ENCODE measurements at places on chromosomes 3 and 15.

GRCh38 chr15:83610901-83611685 is 42.8 kb upstream of the ADAMTSL3 start:
- no peaks in the 10 kb centered on the region for H3K4me1 ChIP-seq
- no peaks in the 10 kb centered on the region for H3K27me3 ChIP-seq
- no peak overlapping the region for H3K4me3 ChIP-seq
- H3K27ac ChIP-seq = no peak overlapping the region

DNA sequence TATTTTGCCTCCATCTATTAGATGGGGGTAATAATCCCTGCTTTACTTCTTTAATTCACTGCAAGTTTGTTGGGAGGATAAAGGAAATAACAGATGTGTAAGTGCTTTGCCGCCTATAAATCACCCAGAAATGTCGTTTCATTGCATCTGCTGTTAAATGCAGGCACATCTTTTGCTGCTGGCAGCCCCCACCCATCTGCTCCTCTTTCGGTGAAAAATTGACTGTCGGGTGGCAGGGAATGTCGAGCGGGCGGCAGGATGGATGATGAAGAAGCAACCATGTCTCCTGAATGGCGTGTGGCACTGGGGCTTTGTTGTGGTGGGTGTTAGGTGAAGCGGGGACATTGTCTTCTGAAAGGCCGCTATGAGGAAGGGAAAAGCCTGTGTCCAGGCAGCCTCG is 543 bp upstream of the REC114 start:
- no peaks in the 10 kb centered on the region for H3K36me3 ChIP-seq
- H3K27ac ChIP-seq = no peak overlapping the region
- H3K4me3 ChIP-seq = no peak overlapping the region
- H3K4me1 ChIP-seq = no peaks in the 10 kb centered on the region
- no peak for DNase-seq

GRCh38 chr15:75718328-75718727 is 5.7 kb upstream of the CSPG4 start:
- no peak overlapping the region for H3K27ac ChIP-seq
- no peak overlapping the region for H3K4me3 ChIP-seq
- no peaks in the 10 kb centered on the region for H3K27me3 ChIP-seq
- H3K4me1 ChIP-seq = peaks cover 22% of the 10 kb centered on the region
- DNase-seq = no peak

- H3K4me3 ChIP-seq = peak overlapping the region; percentile 98
- no peaks in the 10 kb centered on the region for H3K36me3 ChIP-seq
- H3K4me1 ChIP-seq = peaks cover 20% of the 10 kb centered on the region
- H3K27me3 ChIP-seq = no peaks in the 10 kb centered on the region
Observed at GRCh38 chr3:57756528-57757401, 656 bp downstream of the SLMAP start.

GRCh38 chr15:74373056-74373650 is 5.7 kb upstream of the CYP11A1 start:
- H3K36me3 ChIP-seq = no peaks in the 10 kb centered on the region
- no peak overlapping the region for H3K27ac ChIP-seq
- no peak overlapping the region for H3K4me3 ChIP-seq
- no peaks in the 10 kb centered on the region for H3K4me1 ChIP-seq
- DNase-seq = no peak
- no peaks in the 10 kb centered on the region for H3K27me3 ChIP-seq

GRCh38 chr15:92883163-92883875 is 16.8 kb upstream of the CHD2 start:
- peaks cover 31% of the 10 kb centered on the region for H3K4me1 ChIP-seq
- no peaks in the 10 kb centered on the region for H3K36me3 ChIP-seq
- peak overlapping the region; percentile 91 for H3K4me3 ChIP-seq

GRCh38 chr3:54632834-54633233 is 295.0 kb downstream of the LRTM1 start:
- H3K27me3 ChIP-seq = no peaks in the 10 kb centered on the region
- no peak for DNase-seq
- H3K27ac ChIP-seq = no peak overlapping the region
- no peaks in the 10 kb centered on the region for H3K4me1 ChIP-seq
- no peak overlapping the region for H3K4me3 ChIP-seq
- no peaks in the 10 kb centered on the region for H3K36me3 ChIP-seq

Data from Peyer's patch (tissue), 4 donors.